ENCODE measurements at places on chromosomes 7 and 10.

DNA sequence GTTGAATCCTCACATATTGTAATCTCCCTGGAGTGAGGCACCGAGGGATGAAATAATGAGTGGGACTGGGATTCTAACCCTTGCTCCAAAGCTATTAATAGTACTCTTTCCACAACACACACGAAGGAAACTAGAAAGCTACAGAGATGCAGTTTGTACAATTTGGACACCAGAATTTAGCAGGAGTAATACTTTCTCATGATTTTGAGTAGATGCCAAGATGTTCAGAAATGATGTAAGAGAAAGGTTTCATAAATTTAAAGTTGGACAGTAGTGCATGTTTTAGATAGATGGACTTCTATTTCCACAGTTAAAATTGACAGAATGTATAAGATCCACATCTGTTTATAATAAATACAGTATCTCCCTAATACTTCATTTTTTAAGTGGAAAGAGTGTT is 46.5 kb downstream of the PRR15 start:
- no peak for DNase-seq

DNA sequence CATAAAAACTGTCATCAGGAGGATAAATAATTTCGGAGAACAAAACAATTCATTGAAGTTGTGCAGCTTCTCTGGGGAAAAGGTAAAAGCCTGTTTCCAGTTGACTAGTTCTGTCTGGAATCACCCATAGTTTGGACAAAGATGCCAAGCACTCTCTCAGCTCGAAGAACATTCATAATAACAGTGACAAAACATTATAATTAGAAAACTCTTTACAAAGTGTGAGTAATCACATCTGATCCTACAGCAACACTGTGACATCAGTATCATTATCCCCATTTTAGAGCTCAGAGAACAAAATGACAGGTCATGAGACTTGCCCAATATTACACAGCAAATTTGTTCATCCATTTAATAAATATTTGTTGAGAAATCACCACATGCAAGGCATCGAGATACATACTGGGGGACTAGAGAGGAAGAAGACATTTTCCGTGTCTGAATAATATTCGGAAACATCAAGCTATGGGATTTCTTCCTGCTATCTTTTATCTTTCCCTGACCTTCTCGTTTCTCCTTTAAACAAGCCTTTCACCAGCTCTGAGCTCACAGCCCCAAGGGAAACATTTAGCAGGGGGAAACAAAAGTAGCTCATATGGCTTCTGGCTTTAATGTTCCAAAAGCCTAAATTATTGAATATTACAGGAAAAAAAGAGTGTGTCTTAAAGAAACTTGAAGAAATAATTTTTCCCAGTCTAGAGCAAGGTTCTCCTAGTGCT is 123.3 kb upstream of the GHITM start:
- no peak for DNase-seq

- DNase-seq = no peak
Observed at GRCh38 chr10:18689498-18689897, 30.3 kb downstream of the ARL5B start.

- DNase-seq = no peak
Observed at GRCh38 chr10:14456218-14456869, 125.6 kb upstream of the FRMD4A start.

- no peak for DNase-seq
Observed at GRCh38 chr7:55513868-55514267, 58.4 kb downstream of the VOPP1 start.

GRCh38 chr10:8037941-8038894 is 16.3 kb upstream of the GATA3 start:
- no peak for DNase-seq
